ENCODE measurements at places on chromosomes 1 and 21.

GRCh38 chr1:231602673-231602984 is 24.0 kb upstream of the DISC1 start:
- no peak for DNase-seq

GRCh38 chr1:52913537-52913936 is 8.0 kb downstream of the ECHDC2 start:
- DNase-seq, result no peak

- DNase-seq, result no peak
Observed at GRCh38 chr1:200671235-200671786, 1.6 kb upstream of the DDX59 start.

DNA sequence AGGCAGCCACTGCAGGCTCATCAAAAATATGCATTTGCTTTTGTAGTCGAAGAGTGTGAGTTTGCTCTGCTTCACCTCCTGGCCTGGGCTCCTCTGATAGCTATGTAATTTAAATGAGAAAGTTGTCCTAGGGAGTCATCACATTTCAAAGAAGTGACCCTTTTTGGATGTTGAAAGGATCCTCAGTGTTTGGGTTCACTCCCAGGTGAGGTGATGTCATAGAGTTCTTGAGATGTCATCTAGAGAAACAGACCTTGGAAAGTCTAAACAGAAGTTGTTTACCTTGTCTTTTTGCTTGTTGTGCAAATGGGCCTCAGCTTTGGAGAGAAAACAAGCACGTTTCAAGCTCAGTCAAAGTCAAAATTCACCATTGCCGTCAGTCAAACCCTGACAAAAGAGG is 92.0 kb upstream of the BARHL2 start:
- DNase-seq, result no peak

DNA sequence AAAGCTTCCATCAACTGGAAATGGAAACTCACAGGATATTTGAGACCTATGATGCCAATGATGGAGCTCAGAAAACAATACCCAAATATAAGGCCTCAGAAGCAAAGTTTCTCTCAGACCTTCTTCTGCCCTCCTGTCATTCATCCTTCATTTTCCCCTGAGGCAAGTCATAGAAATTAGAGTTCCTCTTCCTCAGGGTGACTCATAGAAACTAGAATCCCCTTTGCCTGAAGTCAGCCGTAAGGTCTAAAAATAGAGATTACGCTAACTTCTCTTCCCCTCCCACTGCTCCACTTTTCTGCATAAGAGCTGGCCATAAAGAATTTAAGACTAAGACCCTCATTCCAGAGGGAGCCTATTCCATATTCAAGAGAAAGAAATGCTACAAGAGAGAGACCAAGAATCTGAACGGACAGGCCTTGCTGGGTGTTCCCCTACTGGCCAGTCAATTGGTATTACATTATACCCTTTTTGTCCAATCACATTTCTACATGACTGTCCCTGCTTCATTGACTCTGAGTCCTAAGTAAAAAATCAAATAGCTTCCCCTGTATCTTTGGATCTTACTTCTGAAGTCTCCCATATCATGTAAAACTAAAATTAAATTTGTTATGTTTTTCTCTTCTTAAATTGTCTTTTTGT is 994.9 kb downstream of the ADGRL2 start:
- no peak for DNase-seq

- no peak for DNase-seq
Observed at GRCh38 chr1:178057912-178058534, 35.9 kb upstream of the RASAL2 start.

DNA sequence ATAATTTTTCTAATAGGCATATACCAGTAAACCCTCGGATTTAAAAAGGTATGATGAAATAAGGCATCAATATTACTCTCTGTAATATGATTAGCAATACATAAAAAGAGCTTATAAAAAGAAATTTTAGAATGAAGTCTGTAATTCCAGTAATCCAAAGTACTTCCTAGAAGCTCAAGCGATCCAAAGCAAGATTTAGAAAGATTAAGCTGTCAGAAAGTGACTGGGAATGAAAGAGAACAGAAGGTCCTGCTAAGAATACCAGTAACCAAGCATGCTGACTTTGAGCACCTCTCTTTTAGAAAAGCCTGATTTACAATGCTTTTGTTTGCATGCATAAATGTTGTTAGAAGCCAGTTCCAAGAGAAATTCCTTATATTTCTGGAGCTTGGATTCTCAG is 125.1 kb downstream of the GIPC2 start:
- no peak for DNase-seq

DNA sequence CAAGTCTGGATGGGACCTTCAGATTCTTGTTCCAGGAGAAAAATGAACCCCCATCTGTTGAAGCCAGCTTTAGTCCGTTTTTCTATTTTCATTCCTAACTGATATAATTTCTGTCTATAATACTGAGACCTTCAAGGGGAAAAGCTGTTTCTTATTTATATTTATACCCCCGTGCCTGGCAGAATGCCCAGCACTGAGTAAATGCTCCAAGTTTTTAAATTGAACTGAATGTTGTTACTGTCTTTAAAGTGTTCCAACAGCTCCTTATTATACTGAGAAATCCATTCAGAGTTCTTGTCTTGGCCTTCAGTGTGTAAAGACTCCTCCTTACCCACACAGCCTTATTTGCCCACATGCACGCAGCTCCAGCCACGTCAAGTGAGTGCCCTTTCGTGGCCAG is 178.6 kb upstream of the HMGB4 start:
- DNase-seq, result no peak

DNA sequence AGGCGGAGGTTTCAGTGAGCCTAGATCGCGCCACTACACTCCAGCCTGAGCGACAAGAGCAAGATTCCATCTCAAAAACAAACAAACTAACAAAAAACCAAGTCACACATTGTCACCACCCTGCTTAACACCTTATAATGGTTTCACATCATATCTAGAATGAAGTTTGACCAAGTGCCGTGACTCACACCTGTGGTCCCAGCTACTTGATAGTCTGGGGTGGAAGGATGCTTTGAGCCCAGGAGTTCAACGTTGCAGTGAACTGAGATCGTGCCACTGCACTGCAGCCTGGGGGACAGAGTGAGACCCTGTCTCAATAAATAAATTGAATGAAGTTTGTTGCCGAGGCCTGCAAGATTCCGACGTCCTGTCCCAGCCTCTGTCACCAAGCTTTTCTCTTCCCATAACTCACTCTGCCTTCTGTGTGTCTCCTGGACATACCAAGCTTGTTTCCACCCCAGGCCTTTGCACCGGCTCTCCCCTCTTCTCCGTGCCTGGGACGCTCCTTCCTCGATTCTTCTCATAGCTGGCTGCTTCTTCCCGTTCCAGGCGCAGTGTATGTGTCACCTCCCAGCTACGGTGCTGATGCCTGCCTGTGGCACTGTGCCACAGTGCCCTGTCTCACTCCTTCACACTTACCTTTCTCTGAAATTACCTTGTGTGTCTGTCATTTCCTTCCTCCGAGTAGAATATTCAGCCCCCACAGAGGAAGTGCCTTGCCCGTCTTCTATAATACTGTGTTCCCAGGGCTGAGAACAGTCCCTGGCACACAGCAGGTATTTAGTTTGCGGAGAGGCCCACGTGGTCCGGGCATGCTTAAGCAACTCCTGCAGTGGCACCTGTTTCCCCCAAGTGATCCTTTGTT is 3.8 kb upstream of the SELENON start:
- no peak for DNase-seq

DNA sequence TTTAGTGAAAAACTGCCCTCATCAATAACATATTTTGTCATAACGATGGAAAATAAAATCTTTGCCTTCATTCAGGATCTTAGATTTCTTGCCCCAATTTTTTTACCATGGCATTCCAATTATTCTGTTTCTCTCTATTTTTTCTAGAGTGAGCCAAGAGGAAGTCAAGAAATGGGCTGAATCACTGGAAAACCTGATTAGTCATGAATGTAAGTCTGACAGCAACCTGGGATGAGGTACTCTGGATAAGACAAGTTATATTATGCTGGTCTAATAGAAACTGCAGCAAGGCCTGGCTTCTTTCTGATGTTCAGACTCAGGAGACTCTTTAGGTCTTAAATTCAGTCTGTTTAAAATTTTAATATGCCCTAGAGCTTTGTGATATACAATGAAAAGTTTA is 3.5 kb downstream of the RGS4 start:
- no peak for DNase-seq

DNA sequence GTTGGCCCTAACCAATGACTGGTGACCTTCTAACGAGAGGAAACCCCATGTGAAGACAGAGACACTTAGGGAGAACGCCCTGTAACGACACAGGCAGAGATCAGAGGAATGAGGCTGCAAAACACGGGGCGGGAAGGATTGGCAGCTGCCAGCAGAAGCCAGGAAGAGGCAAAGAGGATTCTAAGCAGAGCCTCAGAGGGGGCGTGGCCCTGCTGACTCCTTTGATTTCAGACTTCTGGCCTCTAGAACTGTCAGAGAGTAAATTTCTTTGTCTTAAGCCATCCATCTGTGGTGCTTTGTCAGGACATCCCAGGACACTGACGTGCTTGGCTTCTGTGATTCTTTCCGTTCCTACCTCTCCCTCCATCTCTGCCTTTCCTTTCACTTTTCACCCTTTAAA is 79.3 kb downstream of the SH3BGR start:
- no peak for DNase-seq

DNA sequence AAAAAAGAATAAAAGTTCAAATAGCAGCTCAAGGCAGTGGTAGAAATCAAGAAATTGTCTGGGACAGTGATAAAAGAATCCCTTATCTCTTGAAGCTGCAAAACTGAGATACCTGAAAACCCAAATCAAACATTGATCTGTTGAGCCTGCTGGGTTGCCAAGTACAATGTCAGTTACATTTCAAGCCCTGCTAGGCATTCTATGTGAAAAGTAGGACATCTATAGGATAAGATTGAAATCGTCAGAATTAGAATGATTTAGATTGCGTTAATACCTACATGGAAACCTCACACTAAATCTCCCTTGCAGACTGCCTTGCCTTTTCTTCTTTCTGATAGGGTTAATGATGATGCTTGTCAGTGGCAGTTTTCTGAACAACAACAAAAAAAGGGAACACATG is 1684.4 kb upstream of the B3GALT2 start:
- no peak for DNase-seq

- no peak for DNase-seq
Observed at GRCh38 chr1:1085171-1085841, 11.2 kb upstream of the RNF223 start.

- DNase-seq, result no peak
Observed at GRCh38 chr1:17158961-17159360, 39.7 kb upstream of the PADI2 start.

DNA sequence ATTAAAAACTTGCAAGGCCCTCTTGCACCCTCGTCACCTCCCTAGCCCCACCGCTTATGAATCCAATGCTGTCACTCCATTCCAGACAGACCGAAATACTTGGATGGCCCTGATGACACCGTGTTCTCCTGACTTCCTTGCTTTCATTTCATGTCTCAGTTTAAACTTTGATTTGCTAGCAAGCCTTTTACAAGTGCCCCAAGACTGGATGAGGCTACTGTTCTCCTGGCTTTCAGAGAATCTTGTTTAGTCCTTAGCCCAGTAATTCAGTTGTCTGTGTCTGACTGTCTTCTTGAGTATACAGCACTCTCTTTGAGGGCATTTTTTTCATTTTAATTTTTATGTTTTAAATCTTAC is 824 bp upstream of the IFI44L start:
- DNase-seq, result no peak

- DNase-seq, result no peak
Observed at GRCh38 chr1:244224487-244225430, 173.7 kb downstream of the ZBTB18 start.

GRCh38 chr1:232835166-232835565 is 29.9 kb downstream of the MAP10 start:
- no peak for DNase-seq

GRCh38 chr1:228465571-228466146 is 21.5 kb upstream of the RNF187 start:
- peak; percentile 51 for DNase-seq

DNA sequence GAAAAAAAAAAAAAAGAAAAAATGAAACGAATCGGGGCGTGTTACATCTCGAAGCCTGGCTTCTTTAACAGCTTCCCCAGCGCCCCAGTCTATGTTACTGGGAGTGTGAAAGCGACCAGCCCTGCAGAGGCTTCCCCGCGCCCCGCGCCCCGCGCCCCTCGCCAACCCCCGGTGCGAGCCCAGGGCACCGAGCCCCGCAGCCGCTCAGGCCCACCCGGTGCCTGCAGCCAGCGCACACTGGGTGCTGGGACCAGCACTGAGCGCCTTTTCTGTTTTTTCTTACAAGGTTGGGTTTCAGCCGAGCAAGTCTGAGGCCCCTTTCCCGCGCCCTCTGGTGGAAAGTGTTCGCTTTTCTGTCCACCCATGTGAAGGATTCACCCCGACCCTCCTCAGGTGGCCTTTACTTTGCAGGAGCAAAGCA is 42.1 kb upstream of the ZNF496 start:
- peak; percentile 71 for DNase-seq

- peak; percentile 74 for DNase-seq
Observed at GRCh38 chr1:6962996-6963911, 178.0 kb downstream of the CAMTA1 start.

- DNase-seq, result no peak
Observed at GRCh38 chr1:77652268-77652667, 30.2 kb downstream of the ZZZ3 start.

GRCh38 chr1:116671072-116671760 is 3.7 kb upstream of the IGSF3 start:
- DNase-seq, result no peak

GRCh38 chr1:61114178-61114870 is 32.0 kb downstream of the NFIA start:
- no peak for DNase-seq

DNA sequence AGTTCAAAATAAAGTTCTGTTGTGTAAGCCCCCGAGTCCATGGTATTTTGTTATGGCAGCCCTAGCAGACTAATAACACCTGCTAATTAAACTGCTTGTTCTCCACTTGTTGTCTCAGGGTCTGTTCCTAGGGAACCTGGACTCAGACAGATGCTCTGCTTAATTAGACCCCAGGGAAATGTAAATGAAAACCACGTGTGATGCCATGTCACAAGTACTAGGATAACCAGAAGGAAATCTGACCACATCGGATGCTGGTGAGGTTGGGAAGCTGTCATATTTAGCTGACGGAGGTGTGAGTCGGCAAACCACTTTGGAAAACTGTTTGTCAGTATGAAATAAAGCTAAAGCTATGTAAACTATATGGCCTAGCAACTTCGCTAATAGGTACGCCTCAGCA is 19.6 kb downstream of the EDN2 start:
- DNase-seq, result no peak

- DNase-seq, result no peak
Observed at GRCh38 chr1:18931730-18932129, 24.7 kb downstream of the IFFO2 start.

DNA sequence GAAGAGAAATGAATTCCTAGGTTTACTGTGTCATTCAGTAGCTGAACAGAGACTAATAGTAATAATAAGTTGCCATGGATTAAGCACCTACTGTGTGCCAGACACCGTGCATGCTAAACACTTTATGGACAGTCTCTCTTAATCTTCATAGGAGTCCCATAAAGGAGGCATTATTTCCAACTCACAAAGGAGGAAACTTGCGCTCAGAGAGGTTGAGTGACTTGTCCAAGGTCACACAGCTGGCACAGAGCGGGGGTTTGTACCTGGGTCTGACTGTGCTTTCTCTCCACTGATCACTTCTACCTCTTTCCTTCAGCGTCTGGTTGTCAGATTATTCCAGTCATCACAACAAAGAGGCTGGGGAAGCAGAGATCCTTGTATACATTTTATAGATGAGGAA is 91.3 kb downstream of the KIRREL1 start:
- no peak for DNase-seq

GRCh38 chr1:99634971-99635624 is 10.8 kb upstream of the PALMD start:
- no peak for DNase-seq

All from activated naive CD8-positive, alpha-beta T cell treated with anti-CD3 and anti-CD28 coated beads, Interleukin-2, amount 10 ng/mL, durations not matched to agents 7 days and 5 days (primary cell).